ENCODE measurements at places on chromosomes 4 and X.

- DNase-seq, result no peak
Observed at GRCh38 chrX:19886883-19887531, 393 bp downstream of the SH3KBP1 start.

DNA sequence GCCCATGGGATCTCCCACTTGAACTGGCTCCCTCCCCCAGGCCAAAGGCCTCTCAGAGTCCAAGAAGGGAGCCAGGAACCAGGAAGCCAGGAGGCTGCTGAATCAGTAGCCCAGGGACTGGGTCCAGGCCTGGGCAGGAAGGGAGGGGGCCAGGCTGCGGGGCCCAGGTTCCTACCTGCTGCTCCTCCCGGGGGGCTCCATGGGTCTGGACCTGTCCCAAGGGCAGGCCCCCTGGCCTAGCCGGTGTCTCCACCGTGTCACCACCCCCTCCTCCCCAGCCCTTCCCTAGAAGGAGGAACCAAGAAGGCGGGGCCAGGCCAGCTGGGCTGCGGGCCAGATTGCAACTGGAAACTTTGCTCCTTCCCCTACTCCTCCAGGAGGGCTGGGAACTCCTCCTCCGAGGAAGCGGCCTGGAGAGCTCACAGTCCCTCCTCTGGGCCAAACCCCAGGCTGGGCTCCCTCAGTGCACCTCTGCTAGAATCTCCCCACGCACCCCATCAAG is at the start of gene IQSEC2:
IQSEC2 (minus strand) TSS at position 264 of the 502 bp plus-strand sequence.
- DNase-seq, result no peak

- no peak for DNase-seq
Observed at GRCh38 chr4:22668301-22668700, 24.4 kb upstream of the GBA3 start.

- DNase-seq, result no peak
Observed at GRCh38 chr4:74267998-74268606, 40.2 kb upstream of the EPGN start.

- DNase-seq, result no peak
Observed at GRCh38 chr4:80081566-80081965, 8.5 kb upstream of the ANTXR2 start.

Data from hematopoietic multipotent progenitor cell treated with erythropoietin and hydrocortisone succinate and interleukin-3 and kit ligand, for 17 days (in vitro differentiated cells).